Left hindlimb (tissue), 1 donor: ENCODE measurements at places on chromosomes 7 and 10.

DNA sequence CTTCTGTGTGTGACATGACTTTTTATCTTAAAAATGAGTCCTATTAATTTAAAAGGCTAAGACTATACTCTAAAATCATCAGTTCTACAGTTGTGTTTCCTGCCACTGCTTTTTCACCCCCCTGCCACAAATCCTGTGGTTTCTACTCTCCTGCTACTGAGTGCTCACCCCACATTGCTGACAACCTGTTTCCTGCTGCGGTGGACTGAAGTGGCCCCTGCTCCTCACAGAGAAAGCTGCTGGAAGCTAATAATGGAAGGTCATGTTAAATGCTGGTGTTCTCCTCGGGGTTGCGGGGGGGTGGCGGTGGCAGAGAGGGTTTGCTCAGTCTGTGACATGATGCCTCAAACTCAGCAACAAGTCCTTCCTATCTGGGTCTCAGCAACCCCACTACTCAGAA, 113.2 kb upstream of the INHBA start:
- DNase-seq: no peak

DNA sequence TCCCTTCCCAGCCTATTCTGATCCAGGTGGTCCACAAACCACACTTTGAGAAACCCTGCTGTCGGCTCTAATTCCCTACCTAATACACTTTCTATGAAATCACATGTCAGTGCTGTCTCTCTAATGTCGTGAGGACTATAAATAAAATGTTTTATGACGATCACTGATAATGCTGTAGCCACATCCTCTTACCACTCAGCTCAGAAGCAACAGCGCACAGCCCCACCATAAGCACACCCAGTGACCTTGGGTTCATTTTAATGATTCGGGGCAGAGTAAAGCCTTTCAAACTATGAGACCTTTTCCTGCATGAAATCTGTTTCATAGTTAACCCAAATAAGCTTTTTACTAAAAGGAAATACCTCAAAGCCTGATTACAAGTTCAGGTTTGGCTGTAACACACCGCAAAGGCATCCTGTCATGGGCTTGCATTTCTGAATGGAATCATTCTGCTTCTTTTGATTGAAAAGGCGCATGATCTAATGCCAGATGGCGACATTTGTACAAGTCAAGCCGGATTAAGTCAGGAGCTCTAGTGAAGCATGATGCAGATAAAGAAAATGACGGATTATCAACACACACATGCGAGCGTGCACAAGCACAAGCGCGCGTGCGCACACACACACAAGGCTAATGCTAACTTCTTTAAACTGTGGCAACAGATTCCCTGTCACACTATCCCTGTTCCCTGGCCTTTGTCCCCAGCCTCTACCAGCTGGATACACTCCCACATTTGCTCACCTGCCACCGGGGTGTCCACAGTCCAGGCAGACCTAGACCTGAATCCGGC, 180.5 kb upstream of the PDE1C start:
- DNase-seq: no peak

DNA sequence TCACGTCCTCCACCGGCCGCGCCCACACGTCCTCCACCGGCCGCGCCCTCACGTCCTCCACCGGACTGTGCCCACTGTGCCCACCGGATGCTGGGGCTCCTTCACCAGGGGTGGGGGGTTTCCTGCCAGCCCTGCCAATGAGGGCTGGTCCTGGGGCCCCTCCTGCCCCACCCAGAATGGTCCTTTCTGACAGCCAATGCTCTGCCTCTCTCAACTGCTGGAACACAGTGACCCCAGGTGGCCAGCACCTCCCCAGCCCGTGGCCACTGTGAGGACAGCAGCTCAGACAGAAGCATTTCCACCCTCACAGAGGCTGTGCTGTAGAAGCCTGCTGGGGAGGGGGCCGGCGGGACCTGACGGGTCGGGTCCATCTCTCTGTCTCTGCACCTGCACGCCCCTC, 90.1 kb upstream of the DNAAF5 start:
- peak; percentile 47 for DNase-seq

GRCh38 chr7:48337012-48337621, 165.9 kb downstream of the ABCA13 start:
- DNase-seq: no peak

- no peak for DNase-seq
Observed at GRCh38 chr7:43385309-43385680, 197.6 kb upstream of the STK17A start.

DNA sequence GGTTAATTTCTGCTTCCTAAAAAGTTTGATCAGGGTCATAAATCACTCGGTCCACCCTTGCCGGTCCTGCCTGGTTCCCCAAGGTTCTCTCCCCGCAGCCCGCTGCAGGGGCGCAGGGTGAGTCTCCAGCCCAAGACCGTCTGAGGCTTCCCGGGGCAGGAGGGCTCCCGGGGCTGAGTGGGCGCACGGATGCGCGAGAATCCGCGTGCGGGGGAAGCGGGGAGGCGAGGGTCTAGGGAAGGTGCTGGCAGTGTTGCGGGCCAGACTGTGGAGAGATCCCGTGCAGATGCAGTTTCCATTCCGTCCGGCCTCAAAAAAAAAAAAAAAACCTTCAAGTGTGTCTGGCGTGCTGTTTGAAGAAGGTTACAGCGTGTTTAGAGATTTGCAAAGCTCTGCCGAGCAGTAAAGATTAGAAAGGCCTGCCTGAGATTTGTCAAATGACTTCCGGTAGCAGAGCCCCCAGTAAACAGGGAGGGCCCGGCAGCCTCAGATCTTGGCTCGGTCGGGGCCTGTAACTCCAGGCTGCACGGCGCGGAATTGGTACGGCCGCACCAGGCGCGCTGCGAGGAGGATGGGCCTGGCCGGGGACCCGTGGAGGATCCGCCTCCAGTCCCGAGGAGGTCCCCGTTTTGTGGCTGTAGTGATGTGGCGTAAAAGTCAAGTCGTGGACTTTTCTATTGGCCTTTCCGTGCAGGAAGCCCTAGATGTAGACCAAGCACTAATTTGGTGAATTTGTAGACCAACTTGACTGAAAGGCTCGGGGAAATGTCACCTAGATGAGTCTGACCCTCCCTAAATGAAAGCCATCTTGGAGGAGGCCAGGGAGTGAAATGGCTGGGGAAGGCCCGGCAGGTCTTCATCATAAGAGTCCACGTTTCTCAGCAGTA, 293.2 kb upstream of the NFE2L3 start:
- DNase-seq: no peak

GRCh38 chr10:131214521-131215244, 96.8 kb downstream of the TCERG1L start:
- DNase-seq: no peak

DNA sequence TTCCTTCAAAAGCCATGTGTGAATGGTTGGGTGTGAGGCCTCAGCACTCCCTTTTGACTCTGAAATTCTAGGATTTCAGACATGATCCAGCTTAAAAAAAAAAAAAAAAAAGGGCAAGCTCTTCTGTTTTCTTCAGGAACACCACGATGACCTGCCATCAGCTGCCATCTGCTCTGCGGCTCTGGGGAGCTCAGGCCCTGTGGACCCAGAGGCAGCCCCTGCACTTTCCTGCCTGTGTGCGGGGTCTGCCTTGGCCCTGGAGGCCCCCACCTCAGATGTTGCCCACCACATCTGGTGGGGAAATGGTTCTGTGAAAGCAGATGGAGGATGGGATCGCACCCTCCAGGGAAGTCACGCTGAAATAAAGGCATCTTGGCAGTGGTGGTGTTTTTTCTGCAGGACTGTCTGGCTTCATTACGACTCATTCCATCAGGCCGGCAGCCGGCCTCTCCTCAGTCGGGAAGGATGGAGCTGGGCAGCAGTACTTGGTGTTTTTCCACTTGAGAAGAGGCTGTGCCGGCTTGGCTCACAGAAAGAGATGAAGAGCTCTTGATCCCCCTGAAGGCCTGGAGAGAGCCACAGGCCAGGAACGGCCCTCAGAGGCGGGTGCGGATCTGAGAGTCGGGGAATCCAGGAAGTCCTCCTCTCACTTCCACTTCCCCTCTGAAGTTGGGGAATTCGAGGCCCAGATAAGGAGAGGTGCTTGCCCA, 66.1 kb upstream of the AQP1 start:
- DNase-seq: peak; percentile 64

DNA sequence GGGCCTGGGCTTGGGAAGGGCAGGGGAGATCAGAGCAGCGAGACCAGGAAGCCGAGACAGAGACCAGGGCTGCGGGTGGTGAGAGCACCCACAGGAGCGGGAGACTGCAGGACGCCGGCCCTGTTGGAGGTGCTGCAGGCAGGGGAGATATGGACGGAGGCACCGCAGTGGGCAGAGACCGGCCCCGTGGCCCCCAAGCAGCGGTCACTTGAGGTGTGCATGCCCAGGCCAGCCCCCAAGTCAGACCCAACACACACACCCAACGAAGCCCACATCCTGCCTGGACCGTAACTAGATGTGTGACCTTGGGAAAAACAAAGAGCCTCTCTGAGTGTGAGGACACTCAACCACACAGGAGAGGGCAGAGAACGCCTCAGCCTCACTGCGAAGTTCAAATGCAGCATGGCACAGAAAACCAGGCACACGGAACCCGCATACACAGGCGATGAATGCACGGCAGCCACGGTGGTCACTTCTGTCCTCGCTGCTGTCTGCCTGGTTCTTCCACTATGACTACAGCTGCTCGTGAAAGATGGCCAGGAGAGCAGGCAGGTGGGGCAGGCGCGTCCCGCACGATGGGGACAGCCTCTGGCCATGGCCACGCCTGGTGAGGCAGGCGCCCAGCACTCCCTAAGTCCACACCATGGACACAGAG, 214.7 kb downstream of the MAD1L1 start:
- DNase-seq: peak; percentile 35

- DNase-seq: no peak
Observed at GRCh38 chr10:128105383-128105782, 20.8 kb downstream of the MKI67 start.

DNA sequence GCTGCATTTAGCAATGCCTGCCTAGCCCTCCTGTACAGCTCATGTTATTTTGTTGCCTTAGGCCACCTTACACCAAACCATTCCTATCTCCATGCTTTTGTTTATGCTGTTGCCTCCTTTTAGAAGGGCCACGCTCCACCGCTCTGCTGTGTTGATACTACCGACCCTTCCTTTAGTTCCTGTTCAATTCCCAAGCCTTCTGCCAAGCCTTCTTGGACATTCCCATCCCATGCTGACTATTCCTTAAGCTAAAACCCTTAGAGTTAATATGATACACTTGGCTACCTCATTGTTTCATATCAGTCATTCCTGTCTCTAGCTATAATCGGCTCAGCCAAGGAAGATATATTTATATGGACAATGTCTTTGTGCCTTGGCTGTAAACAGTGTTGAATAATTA, 705.5 kb downstream of the LRMDA start:
- DNase-seq: no peak

DNA sequence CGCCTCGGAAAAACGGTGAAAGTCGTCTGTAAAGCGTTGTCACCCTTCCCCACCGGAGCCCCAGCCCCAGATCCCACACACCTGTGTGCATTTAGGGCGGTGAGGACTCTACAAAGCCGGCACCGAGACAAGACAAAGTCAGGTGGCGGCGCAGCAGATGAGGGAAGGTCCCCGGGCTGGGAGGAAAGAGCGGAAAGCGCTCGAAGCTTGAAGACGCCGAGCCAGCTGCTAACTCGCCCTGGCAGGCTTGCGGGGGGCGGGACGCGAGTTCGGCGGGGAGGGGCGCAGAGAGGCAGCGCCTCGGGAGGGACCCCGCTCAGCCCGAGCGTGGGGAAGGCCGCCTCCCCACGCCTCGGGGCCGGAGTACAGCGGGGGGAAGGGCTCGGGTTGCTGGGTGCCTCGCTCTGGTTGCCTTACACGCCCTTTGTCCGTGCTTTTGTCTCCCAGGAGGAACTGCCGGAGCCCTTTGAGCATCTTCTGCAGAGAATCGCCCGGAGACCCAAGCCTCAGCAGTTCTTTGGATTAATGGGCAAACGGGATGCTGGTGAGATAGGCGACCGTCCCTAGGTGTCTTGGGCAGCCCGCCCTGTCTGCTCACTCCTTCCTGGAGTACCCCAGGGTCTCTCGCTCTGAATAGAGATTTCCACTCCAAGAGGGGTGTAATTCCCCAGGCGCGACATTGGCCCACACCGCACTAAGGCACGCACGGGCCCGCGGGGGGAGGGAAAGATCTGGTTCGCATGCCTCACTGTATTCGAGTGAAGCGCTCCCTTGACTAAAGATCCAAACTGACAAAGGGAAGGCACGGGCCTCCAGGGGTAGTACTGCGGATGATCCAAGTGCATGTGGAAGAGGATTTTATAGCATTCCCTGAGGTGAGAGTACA, 1.6 kb downstream of the TAC1 start:
- peak; percentile 42 for DNase-seq

- no peak for DNase-seq
Observed at GRCh38 chr7:55303220-55303619, 61.9 kb upstream of the LANCL2 start.

- DNase-seq: no peak
Observed at GRCh38 chr7:11130012-11130411, 156.3 kb downstream of the PHF14 start.

- no peak for DNase-seq
Observed at GRCh38 chr10:35464825-35465456, 128.6 kb downstream of the CCNY start.

- no peak for DNase-seq
Observed at GRCh38 chr7:83038787-83039186, 123.9 kb downstream of the PCLO start.

DNA sequence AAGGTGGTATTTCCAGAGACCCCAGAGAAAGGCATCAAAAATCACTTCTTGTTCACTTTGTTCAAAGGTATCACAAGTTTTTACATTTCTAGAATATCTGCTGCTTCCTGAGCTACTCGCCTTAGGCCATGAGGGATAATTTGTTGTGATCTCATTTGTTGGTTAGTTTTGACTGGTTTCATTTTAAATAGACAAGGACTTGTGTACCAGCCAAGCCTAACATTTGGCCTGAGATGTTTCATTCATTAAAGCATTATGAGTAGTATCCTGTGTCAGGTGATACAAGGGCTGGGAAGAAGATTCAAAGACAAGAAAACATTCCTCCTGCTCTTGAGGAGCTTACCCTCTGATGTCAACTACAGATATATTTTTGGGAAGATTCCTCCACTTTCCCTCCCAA, 170.3 kb upstream of the FAM171A1 start:
- no peak for DNase-seq

DNA sequence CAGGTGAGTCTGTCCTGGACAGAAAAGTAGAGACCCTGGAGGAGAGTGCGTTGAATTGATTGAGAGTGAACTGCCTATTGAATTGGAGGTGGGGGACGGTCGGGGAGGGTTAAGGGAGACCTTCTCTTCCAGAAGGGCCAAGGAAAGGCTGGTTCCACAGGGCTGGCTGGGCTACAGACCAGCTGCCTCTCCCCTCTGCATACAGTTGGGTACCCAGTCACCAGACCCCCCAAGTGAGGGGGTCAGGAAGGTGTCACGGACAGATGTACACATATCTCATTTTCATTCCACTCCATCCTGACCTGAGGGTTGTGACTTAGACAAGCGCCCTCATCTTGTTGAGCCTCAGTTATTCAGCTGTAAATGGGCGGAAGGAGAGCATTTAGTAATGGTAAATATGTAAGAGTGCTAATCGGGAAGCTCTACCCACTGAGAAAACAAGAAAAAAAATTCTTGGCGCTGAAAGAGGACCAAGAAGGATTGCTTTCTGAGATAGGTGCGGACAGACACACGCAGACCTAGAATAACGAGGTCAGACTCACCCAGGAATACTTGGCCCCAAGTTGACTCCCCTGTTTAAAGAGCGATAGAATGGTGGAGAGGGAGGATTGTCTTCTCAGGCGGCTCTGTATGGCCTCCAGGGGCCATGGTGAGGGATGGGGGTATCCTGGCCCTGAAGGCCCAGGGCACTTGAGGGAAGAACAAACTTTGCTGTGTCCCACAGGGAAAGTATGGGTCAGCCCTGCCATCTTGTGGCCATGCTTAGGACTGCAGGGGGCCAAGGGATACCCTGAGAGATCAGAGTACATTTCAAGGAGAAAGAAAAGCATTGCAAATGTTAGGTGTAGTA, 7.2 kb upstream of the MBL2 start:
- DNase-seq: peak; percentile 73

GRCh38 chr7:47535704-47536628, 45.9 kb downstream of the TNS3 start:
- DNase-seq: no peak
